T-helper 17 cell (primary cell): ENCODE measurements at places on chromosomes 11 and 22.
A peak's percentile ranks its signal among the peaks of the same experiment; 100 is the strongest.

DNA sequence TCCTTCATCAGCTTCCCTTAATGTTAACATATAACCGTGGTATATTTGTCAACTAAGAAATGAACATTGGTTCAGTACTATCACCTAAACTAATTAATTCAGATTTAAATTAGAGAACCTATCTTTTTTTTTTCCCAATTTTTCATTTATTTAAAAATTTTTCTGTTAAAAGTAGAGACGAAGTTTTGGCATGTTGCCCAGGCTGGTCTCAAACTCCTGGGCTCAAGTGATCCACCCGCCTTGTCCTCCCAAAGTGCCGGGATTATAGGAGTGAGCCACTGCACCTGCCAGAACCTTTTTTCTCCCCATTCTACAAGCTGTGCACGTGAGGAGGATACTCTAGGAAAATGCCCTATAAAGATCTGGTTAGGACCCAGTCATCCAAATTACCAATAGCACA lies 3.6 kb downstream of the EI24 start:
- no peak for DNase-seq

GRCh38 chr11:121024989-121025388 lies 1.1 kb downstream of the TBCEL start:
- no peak for DNase-seq

DNA sequence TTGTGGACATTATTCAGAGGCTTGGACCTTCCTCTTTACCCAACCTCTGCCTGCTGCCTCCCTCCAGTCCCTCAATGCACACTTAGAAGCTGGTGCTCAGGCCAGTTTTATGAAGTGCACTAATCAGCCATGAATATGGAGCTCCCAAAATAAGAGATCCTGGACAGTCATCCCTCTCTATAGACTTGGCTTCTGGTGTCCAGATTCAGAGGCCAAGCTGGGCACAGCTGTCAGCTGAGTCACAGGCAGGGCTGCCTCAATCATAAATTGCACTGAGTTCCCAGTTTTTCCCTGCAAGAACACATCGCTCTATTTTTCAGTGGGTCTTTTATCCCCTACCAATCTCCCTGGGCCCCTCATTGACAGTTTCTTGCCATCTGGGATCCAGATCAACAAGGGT lies 161.7 kb upstream of the CADM1 start:
- DNase-seq = no peak

DNA sequence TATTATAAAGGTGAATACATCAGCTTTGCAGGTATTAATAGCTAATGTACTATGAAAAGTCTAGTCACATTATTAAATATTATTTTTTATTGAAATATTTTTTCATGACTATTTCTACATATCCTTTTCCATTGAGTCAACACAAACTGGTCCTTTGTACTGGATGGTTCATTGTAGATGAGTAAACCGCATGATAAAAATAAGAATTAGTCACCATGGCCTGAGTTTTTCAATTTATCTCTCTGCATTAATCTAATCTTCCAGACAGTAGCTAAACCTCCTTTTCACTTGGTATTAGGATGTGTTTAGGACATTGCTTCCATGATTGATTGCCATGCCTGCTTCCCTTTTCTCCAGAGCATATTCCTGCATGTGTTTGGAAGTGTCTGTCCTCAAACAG lies 439.4 kb upstream of the ARHGAP42 start:
- DNase-seq = no peak

DNA sequence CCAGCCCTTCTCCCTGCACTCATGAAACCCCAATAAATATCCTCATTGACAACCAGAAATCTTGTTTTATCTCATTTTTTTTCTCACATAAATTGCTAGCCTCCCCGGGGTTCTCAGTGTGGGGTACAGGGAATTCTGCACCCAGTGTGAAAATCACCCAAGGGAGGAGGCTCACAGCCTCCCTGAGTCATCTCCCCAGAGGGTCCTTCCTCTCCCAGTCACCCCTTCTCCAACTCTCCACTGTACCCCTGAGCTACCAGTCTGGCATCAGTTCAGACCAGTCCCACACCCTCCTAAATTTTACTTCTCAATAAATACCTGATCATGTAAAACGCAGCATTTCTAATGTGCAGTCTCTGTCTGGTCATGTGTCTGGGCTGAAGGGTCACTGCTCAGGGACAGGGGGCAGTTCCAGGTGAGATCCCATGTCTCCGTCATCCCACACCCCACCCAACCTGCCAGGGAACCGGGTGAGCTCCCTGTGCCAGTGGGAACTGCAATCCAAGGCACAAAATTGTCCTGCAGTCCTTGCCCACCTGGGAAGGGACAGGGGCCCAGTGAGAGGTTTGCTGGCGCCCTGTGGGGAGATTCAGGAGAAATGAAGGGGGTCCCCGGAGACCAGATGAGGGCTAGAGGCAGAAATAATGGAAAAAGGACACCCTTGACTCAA lies 8.3 kb downstream of the IGLL5 start:
- DNase-seq = no peak

DNA sequence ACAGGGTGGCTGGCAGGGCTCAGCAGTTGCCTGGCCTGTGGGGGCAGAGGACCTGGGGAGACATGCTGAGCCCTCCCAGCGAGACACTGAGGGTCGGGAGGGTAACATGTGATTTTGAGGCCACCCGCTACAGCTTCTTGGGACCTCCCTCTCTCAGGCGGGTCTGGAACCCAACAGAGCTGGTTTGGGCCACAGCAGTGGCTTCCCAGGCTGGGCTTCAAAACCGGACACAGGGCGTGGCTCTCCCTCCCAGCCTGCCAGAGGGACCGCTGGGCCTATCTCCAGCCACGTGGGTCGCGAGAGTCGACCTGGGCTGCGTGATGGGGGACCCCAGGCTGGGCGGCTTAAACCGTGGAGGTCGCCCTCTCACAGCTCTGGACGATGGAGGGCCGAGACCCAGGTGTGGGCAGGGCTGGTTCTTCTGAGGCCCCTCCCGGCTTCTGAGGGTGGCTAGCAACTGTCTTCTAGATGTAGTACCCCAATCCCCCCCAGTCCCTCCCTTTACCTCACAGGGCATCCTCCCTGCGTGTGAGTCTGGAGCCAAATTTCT lies 91.7 kb downstream of the KCNQ1 start:
- peak; percentile 2 for DNase-seq

- DNase-seq = no peak
Observed at GRCh38 chr22:46114518-46115387, 35.6 kb upstream of the PPARA start.

- no peak for DNase-seq
Observed at GRCh38 chr11:70732881-70733196, 334.5 kb downstream of the CTTN start.

DNA sequence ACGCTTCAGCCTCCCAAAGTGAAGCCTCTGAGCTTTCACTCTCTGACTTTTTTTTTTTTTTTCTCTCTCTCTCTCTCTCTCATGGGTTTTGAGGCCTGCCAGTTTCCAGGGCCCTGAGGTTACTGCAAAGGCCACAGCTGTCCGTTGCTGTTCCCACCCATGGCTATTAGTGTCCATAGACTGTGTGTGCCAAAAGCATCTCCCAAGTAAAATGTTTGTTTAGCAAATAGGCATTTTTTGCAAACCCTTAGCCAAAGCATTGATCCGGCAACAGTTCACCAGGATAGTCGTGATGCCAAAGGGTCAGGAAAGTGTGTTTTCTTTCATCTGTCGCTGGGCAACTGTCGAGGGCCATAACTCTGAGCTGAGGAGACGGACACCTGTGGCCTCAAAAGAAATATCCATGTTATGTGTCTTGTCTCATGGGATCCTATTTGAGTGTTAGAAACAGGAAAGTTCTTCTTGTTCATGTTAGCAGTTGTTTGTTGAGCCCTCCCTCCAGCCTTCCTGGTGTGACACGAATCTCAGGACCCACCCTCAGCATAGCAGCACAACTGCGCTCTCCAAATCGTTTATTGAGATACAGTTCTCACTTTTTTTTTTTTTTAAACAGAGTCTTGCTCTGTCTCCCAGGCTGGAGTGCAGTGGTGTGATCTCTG lies 18.4 kb downstream of the FADS2 start:
- DNase-seq = no peak

- DNase-seq = peak; percentile 62
Observed at GRCh38 chr11:58577555-58578135, 1.2 kb upstream of the ZFP91 start.

- DNase-seq = no peak
Observed at GRCh38 chr11:34249439-34249838, 108.4 kb downstream of the ABTB2 start.

- no peak for DNase-seq
Observed at GRCh38 chr22:47929646-47930185, 1167.3 kb downstream of the TBC1D22A start.

DNA sequence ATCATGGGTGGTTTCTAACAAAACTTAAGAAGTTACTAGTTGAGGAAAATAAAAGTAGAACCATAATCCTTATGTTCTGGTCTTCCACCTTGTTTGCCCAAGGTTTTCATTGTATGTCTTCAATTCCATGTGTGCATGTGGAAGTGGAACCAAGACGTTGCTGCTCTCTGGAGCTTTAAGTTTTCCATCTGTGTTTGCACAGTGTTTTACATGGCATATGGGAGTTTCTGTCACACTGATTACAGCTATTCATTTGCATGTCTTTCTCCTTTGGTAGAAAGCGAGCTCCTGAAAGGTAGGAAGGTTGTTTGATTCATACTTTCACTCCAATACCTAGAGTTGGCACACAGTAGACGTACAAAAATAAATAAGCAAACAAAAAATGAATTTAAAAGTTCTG lies 112.6 kb upstream of the LUZP2 start:
- no peak for DNase-seq

DNA sequence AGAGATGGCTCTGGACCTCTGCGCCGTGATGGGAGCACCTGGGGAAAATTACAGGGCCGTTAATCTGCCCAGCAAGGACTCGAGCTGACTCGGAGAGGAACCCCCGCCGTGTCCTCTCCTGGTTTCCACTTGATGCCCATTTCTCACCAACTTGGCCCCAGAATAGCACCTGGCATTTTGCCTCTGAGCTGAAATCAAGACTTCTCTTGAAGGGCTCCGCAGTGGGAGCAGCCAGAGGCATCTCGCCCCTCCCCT lies 19.0 kb upstream of the CABP7 start:
- DNase-seq = no peak

DNA sequence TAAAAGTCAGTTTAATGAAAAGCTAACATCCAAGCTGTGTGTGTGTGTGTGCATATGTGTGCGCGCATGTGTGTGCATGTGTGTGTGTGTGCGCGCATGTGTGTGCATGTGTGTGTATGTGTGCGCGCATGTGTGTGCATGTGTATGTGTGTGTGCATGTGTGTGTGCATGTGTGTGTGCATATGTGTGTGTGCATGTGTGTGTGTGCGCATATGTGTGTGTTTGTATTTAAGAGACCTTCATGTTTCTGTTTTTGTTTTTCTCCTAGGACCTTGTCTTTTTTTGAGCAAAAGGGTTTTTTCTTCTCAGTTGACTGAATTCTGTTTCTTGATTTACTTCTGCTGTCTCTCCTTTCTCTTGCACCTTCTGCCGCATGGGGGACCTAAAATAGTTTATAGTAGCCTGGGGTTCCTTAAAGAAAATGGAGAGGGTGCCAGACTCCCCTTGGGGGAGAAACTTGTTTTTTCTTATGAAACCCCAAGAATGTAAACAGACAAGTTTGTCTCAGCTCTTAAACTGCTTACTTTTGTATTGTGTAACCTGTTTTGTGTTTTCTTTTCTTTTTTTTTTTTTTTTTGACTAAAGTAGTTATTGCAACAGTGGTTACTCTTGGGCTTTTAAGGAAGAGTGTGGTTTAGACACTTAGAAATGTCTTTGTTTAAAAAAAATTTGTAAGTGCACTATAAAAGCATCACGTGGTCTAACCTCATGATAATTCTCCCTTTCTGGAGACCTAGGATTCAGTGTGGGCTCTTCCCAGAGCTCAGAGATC lies 53.0 kb downstream of the OSBPL5 start:
- no peak for DNase-seq

DNA sequence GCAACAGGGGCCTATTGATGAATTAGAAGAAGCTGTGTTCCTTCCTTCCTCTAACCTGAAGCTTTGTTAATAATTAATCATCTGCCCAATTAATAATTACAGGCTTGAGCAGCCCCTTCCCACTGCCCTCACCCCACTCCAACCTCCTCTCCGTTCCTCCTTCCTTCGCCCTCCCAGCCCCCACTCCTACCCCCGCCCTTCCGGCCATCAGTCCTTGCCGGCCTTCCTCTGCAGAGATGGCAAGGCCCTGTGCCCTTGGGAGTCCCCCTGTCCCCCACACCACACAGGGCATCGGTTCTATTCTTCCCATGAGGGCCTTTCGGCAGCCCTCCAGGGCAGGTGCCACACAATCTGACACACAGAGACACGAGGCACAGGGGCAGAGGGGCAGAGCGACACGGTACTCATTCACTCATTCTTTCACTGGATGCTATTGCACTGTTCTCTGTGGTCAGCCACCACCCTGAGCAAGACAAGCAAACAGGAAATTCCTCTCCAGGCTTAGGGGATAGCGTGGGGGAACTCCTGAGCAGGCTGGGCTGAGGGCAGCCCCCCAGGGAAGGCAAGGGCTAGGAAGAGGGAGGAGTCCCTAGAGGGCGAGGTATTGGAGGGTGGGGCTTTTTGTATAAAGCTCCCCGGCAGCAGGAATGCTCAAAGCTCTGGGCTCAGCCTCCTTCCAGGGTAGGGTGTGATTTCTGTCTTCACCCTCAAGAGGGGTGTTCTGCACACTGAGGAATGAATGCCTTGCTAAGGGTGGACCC lies 14.7 kb downstream of the MGAT3 start:
- no peak for DNase-seq

- no peak for DNase-seq
Observed at GRCh38 chr11:8196749-8197148, 27.9 kb upstream of the RIC3 start.

- peak; percentile 64 for DNase-seq
Observed at GRCh38 chr11:67351275-67352005, 1.9 kb downstream of the POLD4 start.

GRCh38 chr22:37607010-37607934 lies 1.4 kb upstream of the GGA1 start:
- peak; percentile 95 for DNase-seq

- DNase-seq = no peak
Observed at GRCh38 chr22:27483095-27483785, 318.3 kb downstream of the MN1 start.

DNA sequence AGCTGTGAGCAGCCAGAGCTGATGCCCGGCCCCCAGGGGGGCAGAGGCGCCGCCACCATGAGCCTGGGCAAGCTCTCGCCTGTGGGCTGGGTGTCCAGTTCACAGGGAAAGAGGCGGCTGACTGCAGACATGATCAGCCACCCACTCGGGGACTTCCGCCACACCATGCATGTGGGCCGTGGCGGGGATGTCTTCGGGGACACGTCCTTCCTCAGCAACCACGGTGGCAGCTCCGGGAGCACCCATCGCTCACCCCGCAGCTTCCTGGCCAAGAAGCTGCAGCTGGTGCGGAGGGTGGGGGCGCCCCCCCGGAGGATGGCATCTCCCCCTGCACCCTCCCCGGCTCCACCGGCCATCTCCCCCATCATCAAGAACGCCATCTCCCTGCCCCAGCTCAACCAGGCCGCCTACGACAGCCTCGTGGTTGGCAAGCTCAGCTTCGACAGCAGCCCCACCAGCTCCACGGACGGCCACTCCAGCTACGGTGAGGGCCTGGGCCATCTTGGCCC lies 6.1 kb downstream of the CDC42EP1 start:
- DNase-seq = peak; percentile 22

DNA sequence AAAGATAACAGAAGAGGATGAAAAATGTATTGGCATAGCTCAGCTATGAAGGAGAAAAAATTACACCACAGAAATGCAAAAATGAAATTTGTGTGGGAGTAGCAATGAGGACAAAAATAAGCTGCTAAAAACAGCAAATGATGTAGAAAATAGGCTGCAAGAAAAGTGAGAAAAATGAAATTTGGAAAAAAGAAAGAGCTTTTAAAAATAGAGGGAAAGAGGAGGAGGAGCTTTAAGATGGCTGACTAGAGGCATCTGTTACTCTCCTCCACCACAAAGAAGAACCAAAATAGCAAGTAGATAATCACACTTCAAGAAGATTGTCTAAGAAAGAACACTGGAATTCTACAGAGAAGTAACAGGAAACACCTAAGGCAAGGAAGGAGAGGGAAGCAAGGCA lies 23.7 kb upstream of the OR5AN1 start:
- no peak for DNase-seq
